ENCODE measurements at places on chromosomes 12 and 14.

GRCh38 chr12:84069198-84069597 is 843.4 kb downstream of the SLC6A15 start:
- ATAC-seq, result no peak

GRCh38 chr12:11870041-11870451 is 200.7 kb upstream of the BCL2L14 start:
- no peak for ATAC-seq

GRCh38 chr14:71452539-71452938 is 479.7 kb upstream of the RGS6 start:
- no peak for ATAC-seq

GRCh38 chr12:6842075-6842474 is 1.4 kb downstream of the GNB3 start:
- ATAC-seq, result no peak

GRCh38 chr12:90682398-90682797 is 272.6 kb downstream of the CCER1 start:
- no peak for ATAC-seq

DNA sequence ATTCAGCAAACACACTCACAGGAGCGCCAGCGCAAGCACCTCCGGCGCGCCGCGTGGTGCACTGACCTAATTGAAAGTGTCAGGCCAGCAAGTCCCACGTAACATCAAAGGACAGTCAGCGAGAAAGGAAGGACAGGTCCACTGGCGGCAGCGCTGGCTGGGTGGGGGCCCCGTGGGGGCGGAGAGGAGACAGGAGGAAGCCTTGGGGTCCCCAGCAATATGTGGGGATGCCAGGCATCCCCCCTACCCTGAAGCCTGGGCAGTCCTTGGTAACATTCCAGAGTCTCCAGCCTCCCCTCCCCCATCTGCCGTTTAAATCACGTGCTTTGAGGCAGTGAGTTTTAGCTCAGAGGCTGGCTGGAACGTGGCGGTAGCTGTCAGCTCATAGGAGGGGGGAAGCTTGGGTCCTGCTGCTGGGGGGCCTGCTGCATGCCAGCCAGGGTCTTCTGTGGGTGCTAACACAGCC is 159.2 kb downstream of the CALM1 start:
- no peak for ATAC-seq

- no peak for ATAC-seq
Observed at GRCh38 chr14:88990856-88991255, 166.4 kb downstream of the TTC8 start.

- ATAC-seq, result no peak
Observed at GRCh38 chr14:56858422-56858821, 48.1 kb upstream of the OTX2 start.

GRCh38 chr14:24159777-24160498 is 1.1 kb upstream of the IRF9 start:
- no peak for ATAC-seq

All from stimulated activated memory B cell treated with anti-CD40 and anti-IgM and Interleukin-4, amounts not matched to agents 10 μg/mL and 1 μg/mL and 100 μg/mL, for 72 hours (primary cell).